ENCODE measurements at places on chromosomes 11 and 22. TPM values are rescaled to one million over a fixed set of nuclear protein-coding genes. Genes with fewer than 3 reads are reported as not detected.

MFRP gene
- total RNA-seq = not detected

GSTT2B gene
- 0.19 TPM for total RNA-seq

NXPE1 gene
- not detected for total RNA-seq

OR10D3 gene
- total RNA-seq = not detected

TMEM191C gene
- not detected for total RNA-seq

CNGA4 gene
- not detected for total RNA-seq

TTLL1 gene
- 9.4 TPM for total RNA-seq

SREBF2 gene
- total RNA-seq = 145 TPM

DNA sequence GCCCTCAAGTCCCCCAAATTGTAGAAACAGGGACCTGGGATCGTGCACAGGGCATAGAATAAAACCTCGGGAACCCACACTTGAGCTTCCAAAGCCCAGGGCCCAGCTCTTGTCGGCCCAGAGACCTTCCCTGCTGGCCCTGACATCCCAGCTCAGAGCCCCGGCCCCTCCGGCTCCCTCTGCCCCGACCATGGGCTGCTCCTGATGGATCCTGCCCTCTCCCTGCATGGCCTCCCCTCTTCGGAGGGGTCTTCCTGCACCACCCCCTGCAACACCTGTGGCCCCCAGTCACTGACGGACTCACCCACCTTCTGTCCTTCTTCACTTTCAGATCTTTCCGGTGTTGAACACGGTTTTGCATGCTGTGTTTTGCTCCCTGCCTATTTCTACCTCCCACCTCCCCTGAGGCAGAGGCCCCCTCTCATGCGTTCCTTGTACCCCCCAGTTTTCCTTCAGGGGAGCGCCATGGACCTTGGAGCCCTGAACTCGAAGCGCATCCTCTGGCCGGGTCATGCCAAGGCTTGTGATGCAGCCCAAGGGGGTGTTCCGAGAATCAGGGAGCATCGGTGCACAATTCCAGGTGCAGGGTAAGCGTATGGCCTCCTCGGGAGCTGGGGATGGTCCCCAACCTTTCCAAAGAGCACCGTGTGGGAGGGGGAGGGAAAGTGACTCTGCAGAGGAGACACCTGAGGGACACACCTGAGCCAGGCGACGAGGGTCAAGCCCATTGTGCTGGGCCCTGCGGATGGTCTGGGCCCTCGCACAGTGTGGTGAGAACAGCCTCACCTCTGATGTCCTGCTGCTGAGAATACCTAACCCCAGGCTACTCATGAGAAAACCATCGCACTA, 666.4 kb downstream of the BRD1 start:
- no peak for DNase-seq

DNA sequence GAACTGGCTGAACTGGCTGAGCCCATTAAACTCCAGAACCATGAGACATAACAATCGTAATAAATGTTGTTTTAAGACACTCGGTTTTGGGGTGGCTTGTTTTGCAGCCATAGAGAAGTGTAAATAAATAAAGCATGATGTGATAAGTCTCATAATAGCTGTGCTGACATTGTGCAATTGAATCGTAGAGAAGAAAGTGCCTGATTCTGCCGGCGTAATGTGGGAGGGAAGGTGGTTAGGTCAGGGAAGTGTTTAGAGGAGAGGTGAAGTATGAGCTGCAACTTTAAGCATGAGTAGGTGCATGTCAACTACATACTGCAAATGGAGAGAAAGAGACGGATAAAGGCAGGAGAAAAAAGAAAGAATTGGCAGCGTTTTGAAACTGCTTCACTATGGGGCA, 217.1 kb downstream of the BLID start:
- DNase-seq = no peak

- DNase-seq = no peak
Observed at GRCh38 chr22:46934746-46935491, 172.5 kb downstream of the TBC1D22A start.

DNA sequence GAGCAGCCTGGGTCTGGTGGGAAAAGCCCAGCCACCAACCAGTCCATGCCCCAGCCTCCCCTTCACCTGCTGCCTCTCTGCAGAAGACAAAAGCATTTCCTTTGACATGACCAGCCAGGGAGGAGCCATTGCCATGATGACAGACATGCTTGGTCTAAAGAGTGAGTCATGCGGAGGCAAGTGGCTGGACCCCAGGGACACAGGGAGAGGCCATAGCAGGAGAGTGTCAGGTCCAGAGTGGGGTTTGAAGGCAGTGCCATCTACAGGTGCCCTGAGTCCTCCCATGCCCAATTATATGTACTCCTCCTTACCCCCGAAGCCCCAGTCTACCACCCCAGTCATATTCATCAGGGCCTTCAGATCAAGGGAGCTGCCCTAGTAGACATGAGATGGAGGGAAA, 67.4 kb downstream of the SCN3B start:
- no peak for DNase-seq

- no peak for DNase-seq
Observed at GRCh38 chr11:113363406-113363805, 24.2 kb upstream of the ANKK1 start.

- DNase-seq = no peak
Observed at GRCh38 chr22:30204742-30205111, 41.8 kb downstream of the LIF start.

DNA sequence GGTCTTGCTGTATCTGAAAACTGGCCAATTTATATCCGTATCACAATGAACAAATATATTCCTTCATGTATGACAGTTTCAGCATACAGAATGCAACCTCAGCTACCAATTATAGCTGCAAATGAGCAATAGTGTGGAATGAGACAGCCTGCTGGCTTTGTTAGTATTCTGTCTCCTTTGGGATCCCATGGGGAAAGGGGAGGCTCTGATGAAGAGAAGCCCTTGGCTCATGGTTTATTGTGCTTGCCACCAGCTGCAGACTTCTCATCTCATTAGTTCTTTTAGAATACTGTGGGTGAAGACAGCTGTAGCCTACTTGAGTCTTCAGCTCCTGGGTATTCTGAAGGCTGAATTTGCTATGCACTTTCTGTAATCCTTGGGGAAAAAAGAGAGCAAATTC, 42.4 kb downstream of the PITPNB start:
- peak; percentile 34 for DNase-seq

- peak; percentile 60 for DNase-seq
Observed at GRCh38 chr11:18836417-18836816, 44.8 kb upstream of the PTPN5 start.

GRCh38 chr22:30000566-30000965, 79.7 kb upstream of the HORMAD2 start:
- DNase-seq = no peak

GRCh38 chr11:45930031-45930794, 7.8 kb downstream of the LARGE2 start:
- DNase-seq = no peak

GRCh38 chr11:36361472-36361871, 65.4 kb downstream of the PRR5L start:
- no peak for DNase-seq

- no peak for DNase-seq
Observed at GRCh38 chr11:65524014-65524740, 706 bp upstream of the SCYL1 start.

DNA sequence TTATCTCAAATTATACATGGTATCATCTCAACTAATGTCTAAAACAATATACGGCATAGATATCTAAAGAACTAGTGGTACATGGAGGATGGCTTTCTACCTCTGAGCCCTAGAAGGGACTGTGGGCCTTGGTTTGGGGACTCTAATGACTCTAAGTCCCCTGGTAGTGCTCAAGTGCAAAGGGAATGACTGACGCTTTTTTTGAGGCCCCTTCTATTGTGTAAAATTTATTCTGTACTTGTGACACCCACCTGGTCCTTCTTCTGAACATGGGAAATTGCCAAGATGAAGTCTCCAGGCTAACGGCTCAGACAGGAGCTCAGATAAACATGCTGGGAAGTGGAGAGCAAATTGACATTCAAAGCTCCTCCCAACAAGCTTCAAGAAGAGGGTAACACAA, 53.4 kb upstream of the IGLL5 start:
- DNase-seq = no peak

DNA sequence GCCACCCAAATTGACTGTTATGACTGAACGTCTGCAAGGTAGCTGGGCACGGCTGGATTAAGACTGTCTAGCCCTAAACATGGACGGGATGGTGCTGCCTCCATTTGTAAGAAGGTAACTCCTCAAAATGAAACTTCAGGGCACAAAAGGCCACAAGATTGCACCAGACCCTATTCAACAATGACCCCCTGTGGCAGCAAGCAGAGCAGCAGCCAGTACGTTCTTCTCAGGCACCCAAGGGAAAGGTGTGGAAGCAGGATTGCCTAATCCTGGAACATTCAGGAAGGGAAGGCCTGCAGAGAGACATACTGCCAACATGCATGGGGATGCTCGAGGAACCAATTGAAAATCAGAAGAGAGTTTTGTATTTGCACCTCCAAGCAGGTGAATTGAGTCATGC, 4.5 kb upstream of the TBX10 start:
- DNase-seq = peak; percentile 55

GRCh38 chr22:36767035-36767775, 8.7 kb downstream of the IFT27 start:
- DNase-seq = no peak
